ENCODE measurements at places on chromosomes 6 and 20.
A peak's percentile ranks its signal among the peaks of the same experiment; 100 is the strongest.

- no peak for DNase-seq
These were observed 8.0 kb downstream of the INSM1 start for GRCh38 chr20:20375862-20376261.

DNA sequence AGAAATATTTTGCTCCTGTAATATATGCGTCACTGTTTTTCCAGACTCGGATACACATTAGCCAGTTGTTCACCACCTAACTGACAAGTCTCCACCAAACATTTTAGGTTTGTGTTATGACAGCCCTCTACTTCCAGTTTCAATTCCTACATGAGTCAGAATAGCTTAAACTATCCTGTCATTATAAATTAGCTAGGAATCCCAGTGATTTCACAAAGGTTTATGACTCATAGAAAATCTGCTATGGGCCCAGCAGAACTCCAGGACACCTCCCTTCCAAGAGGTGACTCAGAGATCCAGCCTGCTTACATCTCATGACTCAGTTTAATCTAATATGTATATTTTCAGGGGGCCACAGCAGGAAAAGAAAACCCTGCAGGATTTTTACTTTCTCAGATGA, 17.4 kb upstream of the PLCB4 start:
- peak; percentile 99 for DNase-seq

GRCh38 chr20:846894-847278, 13.4 kb downstream of the FAM110A start:
- DNase-seq = no peak

DNA sequence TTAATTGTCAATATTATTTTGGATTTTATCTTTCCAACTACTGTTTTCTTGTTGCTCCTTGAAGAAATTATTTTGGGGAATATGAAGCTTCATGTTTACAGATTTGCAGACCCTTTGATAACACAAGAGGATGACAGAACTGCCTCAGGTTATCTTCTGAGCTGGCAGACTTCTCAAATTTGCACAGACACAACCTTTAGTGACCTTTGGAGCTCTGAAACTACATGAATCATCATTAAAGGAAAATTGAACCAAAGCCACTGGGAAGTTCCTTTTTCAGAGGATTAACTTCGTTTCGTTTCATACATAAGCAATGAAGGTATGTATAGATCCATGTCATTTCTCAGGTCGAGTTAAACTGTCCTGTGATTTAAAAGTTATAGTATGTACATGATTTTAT, 85.9 kb downstream of the FBXO5 start:
- peak; percentile 29 for DNase-seq

- peak; percentile 43 for DNase-seq
These were observed 831.0 kb downstream of the TFAP2A start for GRCh38 chr6:9583753-9584352.

- DNase-seq = no peak
These were observed 108.9 kb downstream of the UST start for GRCh38 chr6:148855744-148856143.

DNA sequence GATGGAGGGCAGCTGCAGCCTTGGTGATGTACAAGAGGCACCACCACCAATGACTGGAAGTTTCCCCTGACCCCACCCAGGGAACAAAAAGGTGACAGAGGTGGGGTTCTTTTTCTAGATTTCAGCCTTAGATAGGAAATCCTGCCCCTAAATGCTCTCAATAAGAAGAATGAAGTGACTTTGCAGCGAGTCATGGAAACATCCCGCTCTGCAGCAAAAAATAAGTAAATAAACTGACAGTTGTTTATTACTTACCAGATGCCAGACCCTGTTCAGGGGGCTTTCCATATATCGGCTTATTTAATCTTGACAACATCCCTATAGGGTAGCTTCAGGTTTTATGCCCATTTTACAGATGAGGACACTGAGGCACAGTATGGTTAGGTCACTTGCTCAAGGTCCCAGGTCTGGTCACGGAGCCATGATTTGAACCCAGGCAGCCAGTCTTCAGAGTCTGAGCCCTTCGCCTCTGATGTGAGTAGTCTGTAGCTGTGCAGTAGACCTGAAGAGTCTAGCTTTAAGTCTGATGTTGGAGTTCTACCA, 19.2 kb downstream of the C6orf89 start:
- no peak for DNase-seq

DNA sequence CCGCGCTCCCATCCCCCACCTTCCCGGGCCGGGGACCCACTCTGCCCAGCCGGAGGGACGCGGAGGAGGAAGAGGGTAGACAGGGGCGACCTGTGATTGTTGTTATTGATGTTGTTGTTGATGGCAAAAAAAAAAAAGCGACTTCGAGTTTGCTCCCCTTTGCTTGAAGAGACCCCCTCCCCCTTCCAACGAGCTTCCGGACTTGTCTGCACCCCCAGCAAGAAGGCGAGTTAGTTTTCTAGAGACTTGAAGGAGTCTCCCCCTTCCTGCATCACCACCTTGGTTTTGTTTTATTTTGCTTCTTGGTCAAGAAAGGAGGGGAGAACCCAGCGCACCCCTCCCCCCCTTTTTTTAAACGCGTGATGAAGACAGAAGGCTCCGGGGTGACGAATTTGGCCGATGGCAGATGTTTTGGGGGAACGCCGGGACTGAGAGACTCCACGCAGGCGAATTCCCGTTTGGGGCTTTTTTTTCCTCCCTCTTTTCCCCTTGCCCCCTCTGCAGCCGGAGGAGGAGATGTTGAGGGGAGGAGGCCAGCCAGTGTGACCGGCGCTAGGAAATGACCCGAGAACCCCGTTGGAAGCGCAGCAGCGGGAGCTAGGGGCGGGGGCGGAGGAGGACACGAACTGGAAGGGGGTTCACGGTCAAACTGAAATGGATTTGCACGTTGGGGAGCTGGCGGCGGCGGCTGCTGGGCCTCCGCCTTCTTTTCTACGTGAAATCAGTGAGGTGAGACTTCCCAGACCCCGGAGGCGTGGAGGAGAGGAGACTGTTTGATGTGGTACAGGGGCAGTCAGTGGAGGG, 2.8 kb downstream of the SOX4 start:
- DNase-seq = no peak

DNA sequence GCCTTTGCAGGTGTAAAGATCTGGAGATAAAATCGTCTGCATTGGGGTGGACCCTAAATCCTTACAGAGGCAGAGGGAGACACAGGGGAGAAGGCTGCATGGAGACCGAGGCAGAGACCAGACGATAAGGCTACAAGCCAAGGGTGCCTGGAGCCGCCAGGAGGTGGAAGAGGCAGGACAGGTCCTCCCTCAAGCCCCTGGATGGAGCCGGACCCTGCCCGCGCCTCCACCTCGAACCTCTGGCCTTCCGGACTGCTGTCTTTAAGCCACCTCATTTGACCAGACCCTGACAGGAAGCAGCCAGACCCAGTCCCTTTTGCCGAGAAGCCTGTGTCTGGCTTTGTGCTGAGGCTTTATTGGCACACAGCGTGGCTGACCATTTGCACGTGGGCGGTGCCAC, 183.8 kb downstream of the TAF4 start:
- DNase-seq = no peak

GRCh38 chr6:170448317-170448716, 104.8 kb downstream of the PSMB1 start:
- no peak for DNase-seq

DNA sequence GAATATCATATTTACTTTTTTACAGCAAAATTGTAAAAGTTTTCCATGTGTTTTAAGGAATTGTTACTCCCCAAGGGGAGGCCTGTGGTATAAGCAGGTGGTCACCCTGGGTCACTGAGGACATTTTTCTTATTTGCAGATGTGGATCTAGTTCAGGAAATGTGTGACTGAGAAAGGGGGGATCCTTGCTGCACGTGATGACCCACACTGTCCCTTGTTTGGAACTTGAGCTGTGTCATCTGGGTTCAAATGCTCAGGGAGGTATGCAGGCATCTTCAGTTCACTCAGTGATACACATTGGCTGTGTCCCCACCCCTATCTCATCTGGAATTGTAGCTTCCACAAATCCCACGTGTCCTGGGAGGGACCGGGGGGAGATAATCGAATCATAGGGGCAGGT, 431.9 kb upstream of the CDH4 start:
- DNase-seq = no peak

GRCh38 chr20:50425076-50425475, 85.1 kb upstream of the PTPN1 start:
- no peak for DNase-seq

GRCh38 chr20:40488401-40488800, 200.6 kb downstream of the MAFB start:
- peak; percentile 62 for DNase-seq

Data from bronchial epithelial cell (primary cell).